Hematopoietic multipotent progenitor cell treated with erythropoietin and hydrocortisone succinate and interleukin-3 and kit ligand, for 8 days (in vitro differentiated cells): ENCODE measurements at places on chromosomes 16 and 17.

DNA sequence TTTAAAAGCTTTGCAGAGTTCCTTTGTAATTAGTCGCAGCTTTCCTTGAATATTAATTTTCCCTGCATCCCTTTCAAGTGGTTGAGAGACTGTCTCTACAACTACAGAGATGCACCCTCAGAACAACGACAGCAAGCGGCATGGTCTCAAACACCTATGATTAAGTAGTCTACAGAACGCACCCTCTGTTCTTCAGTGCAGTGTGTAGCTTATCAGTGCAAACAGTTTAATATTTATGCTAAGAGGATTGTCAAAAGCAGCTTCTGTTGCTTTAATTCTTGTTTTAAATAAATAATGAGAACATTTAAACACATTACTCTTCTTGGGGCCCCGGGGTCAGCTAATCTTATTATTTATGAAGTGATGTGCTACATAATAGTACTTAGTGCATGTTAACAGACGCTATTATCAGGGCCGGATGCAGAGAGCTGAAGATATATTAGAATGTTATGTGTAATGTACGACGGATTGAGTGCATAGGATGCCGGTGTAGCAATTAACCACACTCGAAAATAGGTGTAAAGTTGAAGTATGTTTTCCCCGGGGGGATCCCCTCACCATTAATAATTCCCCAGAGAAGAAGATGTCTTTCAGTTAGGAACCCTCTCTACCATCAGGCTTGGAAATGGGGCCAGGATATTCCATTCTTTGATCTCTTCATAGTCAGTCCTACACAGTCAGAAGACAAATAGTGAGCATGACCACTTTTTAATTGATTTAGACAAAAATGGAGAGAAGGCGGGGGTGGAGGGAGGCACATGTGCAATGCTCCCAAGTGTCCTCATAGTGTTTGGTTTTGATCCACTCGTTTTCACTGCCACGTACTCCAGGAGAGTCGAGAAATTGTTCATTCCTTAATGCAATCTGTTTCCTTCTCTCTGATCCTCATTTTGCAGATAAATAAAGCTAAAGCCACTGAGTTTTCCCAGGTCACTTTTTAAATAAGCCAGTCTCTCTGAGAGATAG, 176.3 kb downstream of the IRX3 start:
- DNase-seq, result no peak

GRCh38 chr17:79126139-79126538, 51.5 kb downstream of the ENGASE start:
- DNase-seq, result no peak

- no peak for DNase-seq
Measured at GRCh38 chr17:75828076-75828400, 16.2 kb downstream of the UNC13D start.

- no peak for DNase-seq
Measured at GRCh38 chr17:3505008-3505407, 29.2 kb downstream of the ASPA start.

- DNase-seq, result no peak
Measured at GRCh38 chr16:58435779-58436178, 43.5 kb downstream of the GINS3 start.

GRCh38 chr17:51662204-51663056, 402.1 kb downstream of the UTP18 start:
- no peak for DNase-seq

DNA sequence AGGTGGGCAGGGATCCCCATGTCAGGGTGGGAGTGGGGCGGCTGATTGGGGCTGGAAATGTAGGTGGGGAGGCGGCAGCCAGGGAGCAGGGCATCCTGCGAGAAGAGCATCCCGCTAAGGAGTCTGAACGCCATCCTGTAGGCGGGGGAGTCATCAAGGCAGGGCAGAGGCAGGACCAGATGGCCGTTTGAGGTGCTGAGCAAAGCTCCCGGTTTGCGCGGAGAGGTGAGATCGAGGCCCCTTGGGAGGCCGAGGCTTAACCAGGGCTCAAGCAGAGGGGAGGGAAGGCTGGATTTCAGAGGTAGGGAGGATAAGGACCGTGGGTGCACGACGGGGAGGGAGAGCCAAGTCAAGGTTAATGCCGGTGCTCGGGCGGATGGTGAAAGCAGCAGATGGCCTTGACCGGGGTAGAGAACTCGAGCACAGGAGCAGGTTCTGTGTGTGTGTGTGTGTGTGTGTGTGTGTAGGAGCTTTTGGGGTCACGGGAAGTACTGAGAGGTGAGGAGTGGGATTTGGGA, 472 bp upstream of the NME2 start:
- no peak for DNase-seq

GRCh38 chr17:21248500-21248899, 4.7 kb downstream of the NATD1 start:
- peak; percentile 22 for DNase-seq

DNA sequence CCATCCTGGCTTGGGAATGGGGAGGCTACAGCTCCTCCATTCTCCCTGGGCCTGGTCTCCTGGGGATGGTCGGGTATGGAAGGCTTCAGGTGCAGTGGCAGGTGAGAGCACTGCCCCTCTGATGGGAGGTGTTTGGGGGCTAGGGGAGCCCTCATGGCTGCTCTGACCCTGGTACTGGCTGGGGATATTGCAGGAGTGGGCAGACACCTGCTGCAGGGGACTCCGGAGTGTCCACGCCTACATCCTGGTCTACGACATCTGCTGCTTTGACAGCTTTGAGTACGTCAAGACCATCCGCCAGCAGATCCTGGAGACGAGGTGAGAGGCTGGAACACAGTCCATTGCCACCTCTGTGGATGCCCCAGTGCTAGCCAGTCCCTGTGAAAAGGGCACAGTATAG, 8.8 kb downstream of the RASL10B start:
- DNase-seq, result no peak

DNA sequence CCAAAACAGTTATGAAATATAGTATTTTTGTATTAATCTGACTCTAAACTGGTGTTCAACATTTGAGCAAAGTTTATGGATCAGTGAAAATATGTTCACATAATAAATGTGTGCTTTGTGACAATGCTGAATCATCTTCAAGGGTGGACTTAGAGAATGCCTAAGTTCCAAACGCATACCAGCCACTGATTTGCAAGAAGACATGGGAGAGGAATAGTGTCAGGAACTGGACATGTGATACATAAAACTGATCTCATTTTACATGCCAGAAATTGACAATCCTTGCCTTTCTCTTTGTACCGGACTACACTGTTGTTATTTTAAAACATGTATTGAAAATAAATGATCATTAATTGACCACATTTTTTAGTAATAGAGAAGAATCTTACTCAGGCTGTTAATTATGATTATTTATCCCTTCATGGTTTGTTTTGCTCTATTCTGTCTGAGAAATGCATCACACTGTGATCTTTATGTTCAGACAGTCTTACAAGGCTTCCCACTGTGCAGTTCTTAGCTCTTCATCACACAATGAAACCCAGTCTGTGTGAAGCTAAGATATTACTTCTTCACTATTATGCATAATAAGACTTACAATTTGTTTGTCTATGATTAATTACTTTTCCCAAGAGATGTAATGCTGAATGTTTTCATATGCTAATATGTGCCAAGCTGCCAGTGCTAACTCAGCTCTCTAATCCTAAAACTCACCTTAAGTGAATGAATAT, 1180.6 kb upstream of the CDH8 start:
- no peak for DNase-seq

DNA sequence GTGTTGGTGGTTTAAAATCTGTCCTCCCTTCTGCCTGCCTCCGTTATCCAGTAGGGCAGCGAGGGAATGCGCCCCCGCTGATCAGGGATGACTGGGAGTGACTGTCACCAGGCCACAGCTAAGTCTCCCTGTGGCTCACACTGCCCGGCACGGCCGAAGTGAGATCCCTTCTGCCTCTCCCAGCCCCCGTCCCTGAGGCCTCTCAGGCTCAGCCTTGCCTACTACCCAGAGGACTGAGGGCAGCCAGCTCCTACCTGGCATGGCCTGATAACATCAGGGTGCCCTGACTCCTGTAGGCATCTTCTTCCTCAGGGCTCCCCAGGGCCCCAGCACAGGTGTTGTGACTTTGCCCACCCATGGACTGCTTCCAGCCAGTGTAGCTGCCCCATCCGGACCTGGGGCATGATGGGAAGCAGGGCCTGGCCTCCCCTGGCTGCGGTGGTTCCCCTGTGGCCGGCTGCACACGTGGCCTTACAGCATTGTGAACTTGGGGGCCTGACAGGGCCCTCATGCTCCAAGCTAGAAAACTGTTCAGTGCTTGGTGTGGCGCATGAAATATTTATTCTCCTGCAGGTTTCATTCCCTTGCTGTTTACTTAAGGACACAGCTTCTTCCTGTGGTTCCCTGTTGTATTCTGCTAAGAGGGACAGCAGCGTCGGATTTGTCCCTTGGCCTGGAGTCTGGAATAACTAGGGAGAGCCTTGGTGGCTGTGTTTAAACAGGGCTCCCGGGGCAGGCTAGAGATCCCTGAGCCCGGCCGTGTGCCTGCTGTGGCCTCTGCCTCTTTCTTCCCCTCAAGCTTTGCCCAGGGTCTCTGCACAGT, 30.0 kb downstream of the GINS2 start:
- DNase-seq, result no peak

GRCh38 chr17:83084621-83085056, 5.2 kb downstream of the METRNL start:
- no peak for DNase-seq

DNA sequence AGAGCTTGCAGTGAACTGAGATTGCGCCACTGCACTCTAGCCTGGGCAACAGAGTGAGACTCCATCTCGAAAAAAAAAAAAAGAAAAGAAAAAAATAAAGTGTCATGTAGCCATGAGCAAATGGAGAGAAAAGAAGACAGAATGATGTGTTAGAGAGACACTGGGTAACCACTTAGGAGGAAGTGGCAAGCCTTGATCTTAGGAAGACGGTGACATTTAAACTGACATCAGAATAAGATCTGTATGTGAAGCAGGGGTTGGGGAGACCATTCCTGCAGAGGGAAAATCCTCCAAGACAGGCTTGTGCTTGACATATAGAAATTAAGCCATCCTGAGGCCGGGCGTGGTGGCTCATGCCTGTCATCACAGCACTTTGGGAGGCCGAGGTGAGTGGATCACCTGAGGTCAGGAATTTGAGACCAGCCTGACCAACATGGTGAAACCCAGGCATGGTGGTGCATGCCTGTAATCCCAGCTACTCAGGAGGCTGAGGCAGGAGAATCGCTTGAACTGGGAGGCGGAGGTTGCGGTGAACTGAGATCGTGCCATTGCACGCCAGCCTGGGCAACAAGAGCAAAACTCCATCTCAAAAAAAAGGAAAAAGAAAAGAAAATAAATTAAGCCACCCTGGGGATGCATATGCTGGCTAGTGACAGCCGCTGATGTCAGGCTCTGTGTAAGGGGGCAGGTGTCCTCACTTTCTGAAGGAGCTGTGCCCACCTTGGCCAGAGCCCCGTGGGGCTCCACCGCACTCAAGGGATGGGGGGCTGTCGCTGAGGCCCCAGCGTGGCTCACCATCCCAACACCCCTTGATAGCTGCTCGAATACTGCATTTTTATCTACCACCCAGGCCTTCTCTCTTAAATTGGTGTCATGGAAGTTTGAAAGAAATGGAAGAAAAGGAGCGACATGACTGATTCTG, 13.1 kb upstream of the CYB5B start:
- DNase-seq, result no peak

- no peak for DNase-seq
Measured at GRCh38 chr17:55219459-55219858, 45.3 kb upstream of the HLF start.

- DNase-seq, result no peak
Measured at GRCh38 chr16:48041981-48042421, 113.8 kb downstream of the ABCC12 start.

DNA sequence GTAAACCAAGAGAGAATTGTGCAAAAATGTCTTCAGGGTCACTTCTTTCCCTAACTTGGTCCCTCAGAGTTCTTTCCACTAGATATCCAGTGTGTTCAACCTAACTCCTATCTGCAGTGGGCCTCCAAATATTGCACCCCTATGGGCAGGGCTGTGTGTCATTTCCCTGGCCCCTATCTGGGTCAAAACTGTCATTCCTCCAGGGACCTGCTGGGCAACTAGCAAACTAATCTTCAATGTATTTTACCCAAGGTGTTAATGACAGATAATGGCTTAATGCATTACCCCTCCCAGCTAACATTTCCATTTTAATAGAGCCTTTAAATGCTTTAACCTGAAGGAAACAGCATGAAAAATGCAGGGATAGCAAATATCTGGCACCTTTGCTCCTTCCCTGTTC, 25.8 kb upstream of the SKAP1 start:
- peak; percentile 93 for DNase-seq

DNA sequence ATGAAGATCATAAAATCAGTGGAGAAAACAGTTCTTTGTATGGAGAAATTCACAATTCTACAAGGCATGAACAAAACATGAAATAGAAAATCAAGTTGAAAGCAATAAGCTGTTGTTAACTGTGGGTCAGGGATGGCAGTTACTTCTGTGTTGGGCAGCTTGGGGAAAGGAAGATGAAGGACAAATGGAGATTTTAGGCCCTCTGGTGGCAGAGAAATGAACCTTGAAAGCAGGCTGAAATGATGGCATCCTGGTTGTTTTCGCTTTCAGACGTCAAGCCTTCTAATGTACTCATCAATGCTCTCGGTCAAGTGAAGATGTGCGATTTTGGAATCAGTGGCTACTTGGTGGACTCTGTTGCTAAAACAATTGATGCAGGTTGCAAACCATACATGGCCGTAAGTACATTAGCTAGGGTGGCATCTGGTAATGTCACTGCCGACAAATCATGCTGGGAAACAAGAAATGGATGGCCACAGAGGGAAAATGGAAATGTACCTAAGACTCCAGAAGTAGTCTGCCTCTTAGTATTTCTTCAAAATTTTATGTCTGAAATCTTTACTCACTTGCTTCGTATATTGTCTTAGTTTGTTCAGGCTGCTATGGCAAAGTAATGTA, 108.9 kb downstream of the MAP2K6 start:
- DNase-seq, result peak; percentile 43

DNA sequence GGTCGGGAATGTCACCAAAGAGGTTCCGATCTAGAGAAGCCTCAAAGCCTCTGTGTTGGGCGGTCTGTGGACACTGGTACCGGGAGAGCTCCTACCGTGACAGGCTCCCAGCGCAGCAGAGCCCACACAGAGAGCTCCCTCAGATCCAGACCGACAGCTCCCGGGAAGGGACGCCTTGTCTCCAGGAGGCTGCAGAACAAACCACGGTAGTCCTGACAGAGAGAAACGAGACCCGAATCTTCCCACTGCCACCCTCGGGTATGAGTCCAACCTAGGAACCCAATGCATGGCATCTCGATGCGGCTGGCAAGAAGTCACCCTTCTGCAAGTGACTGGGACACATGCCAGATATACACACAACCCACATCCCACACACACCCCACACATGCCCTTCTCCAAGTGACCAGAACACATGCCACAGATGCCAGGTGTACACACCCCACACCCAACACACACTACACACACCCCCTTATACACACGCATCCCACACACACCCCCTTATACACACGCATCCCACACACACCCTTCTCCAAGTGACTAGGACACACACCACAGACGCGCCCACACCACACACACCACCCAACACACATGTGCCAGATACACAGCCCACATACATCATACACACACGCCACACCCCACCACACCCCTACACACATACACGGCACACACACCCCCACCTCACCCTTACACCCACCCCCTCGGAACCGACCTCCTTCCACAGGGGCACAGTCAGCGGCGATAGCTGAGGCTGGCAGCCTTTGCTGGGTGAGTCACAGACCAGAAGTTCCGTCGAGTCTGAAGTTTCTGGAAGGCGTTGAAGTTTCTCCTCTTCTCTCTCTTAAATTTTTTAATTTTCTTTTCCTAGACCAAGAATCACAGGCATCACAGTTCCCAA, 15.9 kb upstream of the CYTH1 start:
- no peak for DNase-seq
